ENCODE measurements at places on chromosomes 3 and 15.

DNA sequence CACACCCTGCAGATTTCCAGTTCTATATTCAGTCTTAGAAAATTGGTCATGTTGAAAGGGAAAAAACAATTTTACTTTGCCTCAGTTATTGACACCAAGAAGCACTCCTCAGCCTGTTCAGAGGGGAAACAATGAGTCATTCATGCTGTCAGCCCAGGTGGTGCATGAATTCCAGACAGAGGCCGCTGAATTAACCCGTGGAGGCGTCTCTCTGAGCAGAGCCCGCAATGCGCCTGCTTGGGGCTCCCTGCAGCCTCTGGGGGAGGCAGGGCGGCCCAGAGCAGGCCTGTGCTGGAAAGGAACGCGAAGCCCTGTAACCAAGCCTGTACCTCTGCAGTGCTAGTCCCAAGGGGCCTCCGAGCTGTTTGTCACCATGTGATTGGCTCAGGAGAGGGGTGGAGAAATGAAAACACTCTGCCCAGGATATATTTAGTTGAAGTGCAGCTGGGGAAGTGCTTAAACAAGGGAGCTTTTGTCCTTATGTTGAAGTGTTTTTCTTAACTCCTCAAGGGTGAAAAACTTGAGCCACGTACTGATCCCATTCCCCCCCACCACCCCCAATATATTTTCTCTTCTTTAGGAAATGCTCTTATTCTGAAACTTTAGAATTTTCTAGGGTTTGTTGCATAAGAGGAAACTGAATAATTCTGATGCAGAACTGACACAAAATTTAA, 68.3 kb upstream of the CHD2 start:
- DNase-seq, result peak; percentile 90

- DNase-seq, result no peak
Observed at GRCh38 chr15:68299436-68299835, 21.9 kb downstream of the FEM1B start.

DNA sequence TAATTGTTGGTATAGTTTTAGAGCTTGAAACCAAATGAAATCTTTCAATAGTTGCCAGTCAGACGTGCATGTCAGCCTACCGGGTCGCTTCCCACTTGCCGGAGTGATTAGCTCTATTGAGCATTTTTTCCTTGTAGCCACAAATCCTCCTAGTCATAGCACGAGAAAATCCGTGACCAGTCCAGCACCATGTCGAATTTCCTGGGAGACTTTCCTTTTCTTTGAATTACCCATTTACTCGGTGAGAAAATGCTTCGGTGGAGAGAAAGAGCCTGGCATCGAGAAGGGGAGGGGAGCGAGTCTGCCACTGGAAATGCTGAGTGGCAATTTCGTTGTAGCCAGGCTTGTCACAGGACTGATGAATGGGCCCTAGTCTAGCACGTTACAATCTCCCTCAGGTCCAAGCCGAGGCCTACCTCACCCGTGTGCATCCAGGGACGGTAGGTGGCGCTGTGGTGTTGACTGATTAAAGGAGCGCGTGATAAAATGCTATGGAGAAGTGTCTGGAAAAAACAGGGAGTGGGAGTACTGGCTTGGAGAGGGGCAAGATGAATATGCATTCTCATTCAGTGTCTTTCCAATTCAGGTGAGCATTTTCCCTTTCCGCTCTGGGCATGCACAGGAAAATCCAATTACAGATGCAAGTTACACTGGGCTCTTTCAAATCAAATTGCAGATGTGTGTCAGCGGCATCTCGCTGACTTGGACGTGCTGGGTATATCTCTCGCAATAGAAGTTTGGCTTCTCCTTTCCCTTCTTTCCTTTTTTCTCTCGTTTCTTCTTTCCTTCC, 238.8 kb downstream of the EDEM1 start:
- peak; percentile 48 for DNase-seq

GRCh38 chr15:52143873-52144272, 31.3 kb upstream of the BCL2L10 start:
- no peak for DNase-seq

DNA sequence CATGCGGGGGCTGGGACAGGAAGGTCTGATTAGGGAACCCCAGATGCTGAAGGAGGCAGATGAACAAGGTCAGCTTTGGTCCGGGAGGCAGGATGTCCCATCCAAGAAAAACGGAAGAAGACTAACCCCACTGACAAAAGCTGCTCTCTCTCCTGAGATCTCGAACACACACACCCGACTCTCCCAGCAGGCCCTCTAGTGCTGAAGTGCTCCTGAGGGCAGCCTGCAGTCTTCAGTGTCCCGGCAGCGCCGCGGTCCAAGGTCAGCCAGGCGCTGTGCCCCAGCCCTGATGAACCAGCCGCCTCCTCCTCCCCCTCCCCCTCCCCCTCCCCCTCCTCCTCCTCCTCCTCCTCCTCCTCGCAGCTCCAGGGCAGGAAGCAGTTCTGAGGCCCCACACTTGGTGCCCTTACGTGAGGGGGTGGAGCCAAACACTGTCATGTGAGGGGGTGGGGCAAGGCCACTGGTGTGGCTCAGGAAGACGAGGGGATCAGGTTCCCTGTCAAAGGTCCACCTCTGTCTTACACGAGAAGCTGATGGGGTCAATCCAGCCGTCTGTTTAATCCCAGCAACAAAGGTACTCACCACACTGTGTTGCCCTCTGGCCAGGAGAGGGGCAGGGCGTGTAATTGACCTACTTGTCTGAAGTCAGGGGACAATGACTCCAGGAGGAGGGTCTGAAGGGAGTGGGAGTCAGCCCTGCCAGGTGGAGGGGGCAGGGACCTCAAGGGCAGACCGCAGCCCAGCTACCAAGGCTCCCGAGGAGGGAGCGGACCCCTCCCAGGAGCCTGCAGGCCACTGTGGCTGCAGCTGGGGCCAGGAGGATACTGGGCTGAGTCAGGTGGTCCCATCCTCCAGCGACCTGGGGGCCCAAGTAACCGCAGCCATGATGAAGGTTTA, 34.3 kb downstream of the PRR23E start:
- no peak for DNase-seq

DNA sequence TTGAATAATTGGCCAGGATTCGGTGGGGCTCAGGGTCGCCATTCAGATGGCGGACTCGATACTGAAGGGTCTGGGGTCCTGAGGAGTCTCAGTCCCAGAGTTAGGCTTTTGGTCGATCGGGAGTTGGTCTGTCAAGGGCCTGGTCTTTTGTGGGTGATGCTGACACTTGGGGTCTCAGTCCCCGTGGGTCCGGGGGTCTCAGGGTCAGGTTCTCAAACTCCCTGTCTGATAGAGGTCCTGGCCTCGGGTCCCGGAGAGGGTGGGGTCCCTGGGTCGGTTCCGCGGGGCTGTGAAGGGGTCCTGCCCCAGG, 467 bp downstream of the NCKIPSD start:
- DNase-seq, result no peak

DNA sequence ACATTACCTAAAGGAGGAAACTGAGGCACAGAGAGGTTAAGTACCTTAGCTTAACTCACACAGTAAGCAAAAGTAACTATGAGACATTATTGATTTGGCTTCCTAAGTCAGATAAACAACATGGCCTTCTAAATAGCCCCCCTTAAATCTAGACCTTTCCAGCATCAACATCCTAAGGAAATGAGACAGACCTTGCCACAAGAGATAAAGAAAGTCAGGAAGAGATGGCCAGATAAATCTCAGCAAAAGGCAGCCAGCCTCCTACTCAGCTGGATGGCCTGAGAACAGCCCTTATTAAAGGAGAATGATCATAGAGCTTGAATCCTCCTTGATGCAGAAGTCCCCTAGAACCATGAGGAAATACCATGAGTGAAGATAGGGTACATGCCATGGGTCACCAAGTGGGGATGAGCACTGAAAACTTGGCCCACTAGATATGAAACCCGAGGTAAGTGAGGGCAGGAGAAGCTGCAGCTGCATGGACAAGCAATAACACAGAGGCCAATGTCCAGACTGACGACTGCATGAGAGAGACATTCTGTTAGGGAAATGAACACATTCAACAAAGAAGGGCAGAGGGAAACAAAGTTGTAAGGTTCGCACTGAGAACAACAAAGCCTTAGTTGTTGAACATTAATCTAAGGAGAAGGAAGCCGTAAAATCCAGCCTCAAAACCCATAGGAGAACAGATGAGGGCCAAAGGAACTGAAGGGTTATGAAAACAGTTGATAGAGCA, 69.6 kb downstream of the ZIC4 start:
- DNase-seq, result no peak

DNA sequence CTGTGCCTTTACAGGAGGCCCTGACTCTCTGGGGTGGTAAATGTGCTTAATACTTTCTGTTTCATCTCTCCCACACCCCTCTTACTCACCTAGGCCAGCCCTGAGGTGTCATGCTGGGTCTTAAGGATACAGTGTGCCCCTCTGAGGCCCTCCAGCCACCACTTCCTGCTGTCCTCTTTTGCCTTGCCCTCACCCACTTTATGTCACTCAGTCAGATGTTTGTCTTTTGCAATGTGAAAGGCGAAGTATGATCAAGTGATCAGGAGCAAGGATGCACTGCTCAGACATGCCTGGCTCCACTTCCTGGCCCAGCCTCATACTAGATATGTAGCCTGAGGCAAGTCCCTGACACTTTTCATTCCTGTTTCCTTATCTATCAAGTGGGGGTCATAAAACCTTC, 339.0 kb upstream of the NR2E3 start:
- no peak for DNase-seq

DNA sequence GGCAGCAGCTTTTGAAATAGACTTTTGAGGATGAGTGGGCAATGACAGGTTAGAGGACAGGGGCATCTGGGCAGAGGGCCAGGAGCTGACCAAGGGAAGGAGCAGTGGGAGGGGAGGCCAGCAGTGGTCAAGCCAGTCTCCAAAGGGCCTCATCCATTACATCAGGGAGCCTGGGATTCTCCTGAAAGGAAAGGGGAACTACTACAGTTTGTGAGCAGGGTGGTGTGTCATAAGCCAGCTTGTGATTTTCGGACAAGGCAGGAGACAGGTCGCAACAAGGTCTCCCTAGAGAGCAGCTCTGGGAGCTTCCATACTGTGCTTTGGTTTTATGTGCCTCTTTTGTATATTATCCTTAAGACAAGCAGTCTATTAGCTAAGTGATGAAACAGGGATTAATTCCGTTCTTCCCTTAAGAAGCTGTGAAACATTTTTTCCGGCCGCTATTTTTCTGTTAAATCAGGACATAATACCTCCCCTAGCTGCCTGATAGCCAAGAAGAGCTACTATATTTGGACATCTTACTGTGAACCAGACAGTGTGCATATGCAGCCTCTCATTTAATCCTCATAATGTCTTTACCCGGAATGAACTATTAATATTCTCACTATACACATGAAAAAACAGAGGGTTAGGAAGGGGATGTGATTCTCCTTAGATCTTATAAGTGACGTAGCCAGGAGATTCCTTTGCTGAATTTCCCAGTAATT, 46.4 kb downstream of the C2CD4B start:
- no peak for DNase-seq

DNA sequence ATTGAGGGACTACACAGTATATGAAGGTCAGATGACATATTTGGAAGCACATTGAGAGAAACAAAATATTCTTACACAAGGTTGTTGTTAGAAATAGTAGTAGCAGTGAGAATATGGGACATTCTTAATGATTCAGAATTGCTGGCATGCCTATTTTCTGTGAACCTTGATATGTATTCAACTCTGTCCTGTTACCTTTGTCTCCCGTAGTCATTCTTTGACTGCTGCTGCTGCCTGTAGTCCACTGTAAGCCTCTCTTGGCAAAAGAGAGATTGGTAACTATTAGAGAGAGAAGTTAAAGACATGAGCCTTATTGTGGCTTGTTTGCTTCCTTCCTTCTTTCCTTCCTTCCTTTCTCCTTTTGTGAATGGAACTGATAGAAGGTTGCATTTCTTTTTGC, 64.5 kb downstream of the TCF12 start:
- DNase-seq, result no peak
